ENCODE measurements at places on chromosomes 16 and 17. TPM values are rescaled to one million over a fixed set of nuclear protein-coding genes. Genes with fewer than 3 reads are reported as not detected.

- DNase-seq, result no peak
Observed at GRCh38 chr17:78823282-78824046, 17.1 kb downstream of the USP36 start.

GRCh38 chr17:47712330-47713023 is 18.5 kb downstream of the TBKBP1 start:
- DNase-seq, result no peak

HSF5 gene
- not detected for polyA plus RNA-seq

DNA sequence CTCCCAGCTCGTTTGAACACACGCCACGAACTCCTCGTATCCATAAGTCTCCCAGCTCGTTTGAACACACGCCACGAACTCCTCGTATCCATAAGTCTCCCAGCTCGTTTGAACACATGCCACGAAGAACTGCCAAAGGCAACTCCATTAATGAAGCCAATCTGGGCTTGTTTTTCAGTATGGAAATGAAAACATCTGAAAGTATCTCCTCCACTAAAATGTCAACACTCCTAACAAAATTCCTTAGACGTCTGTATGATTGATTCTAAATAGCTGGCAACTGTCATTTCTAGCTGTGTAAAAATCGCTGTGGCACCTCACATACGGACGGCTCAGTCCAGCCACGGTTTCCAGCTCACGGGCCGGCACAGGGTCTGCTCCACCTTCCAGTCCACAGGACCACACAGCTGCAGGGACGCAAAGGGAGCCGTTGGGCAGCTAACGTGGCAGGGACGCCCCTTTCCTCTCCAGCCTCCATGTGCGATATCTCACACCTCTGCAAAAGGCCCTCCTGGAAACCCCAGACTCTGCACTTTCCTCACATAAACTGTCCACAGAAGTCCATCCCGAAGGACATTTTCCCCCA is 67.1 kb upstream of the METRNL start:
- no peak for DNase-seq

DNA sequence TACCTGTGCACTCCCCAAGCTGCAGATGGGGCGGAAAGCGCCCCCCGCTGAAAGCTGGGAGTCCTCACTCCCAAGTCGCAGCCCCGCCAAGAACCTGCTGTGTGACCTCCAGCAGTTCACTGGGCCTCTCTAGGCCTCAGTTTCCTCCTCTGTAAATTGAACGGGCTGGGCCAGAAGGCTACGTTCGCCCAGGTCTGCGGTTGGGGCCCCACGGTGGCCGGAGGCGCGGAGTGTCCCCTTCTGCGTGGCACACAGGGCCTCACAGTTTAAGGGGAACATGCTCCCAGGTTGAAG is 628 bp downstream of the GALK1 start:
- no peak for DNase-seq

DNA sequence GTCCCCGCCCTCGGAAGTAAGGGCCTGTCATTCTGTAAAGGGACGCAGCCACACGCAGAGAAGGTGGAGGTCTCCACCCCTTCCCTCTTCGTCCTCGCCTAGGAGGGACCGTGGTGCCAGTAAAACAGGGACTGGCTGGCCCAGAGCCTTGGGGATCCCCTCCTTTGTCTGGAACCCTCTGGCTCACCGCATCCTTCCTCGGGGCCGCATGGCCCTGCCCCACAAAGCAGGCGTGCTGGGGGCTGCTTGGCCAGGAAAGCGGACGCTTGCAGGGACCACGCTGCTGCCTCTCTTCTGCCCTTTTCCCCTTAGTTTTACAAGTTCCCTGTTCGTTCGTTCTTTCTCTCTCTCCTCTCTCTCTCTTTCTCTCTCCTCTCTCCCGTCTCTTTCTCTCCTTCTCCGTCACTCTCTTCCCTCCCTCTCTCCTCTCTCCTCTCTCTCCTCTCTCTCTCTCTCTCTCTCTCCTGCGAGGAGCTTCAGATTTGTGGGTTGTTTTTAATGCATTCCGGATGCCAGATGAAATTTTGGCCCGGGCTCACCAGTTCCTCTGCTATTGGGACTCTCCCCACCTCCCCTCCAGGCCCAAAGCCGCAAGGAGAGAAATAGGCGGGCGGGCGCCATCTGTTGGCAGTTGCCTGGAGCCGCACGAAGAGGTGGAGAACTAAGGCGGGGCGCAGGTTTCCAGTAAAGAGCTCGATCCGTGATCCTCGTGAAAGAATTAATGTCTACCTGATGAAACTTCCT is 35.1 kb upstream of the CDRT4 start:
- peak; percentile 83 for DNase-seq

GRCh38 chr17:1373707-1374237 is 26.2 kb downstream of the YWHAE start:
- DNase-seq, result no peak

DNA sequence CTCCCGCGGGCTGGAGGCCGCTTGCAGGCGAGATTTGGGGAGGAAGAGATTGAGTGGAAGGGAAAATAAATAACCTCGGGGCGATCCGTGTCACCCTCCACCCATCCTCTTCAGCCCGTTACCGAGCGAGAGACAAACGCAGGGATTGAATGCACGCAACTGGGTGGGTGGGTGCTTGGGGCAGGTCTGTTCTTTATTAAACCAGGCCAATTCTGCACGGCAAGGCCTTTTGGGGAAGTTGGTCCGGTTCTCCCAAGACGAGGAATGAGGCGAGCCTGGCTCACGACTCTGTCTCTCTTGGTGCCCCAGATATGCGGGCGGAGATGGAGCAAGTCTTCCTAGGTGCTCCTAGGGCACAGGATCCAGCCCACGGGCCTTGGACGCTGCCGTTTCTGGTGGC is 396 bp upstream of the HOXB7 start:
- DNase-seq, result no peak

DNA sequence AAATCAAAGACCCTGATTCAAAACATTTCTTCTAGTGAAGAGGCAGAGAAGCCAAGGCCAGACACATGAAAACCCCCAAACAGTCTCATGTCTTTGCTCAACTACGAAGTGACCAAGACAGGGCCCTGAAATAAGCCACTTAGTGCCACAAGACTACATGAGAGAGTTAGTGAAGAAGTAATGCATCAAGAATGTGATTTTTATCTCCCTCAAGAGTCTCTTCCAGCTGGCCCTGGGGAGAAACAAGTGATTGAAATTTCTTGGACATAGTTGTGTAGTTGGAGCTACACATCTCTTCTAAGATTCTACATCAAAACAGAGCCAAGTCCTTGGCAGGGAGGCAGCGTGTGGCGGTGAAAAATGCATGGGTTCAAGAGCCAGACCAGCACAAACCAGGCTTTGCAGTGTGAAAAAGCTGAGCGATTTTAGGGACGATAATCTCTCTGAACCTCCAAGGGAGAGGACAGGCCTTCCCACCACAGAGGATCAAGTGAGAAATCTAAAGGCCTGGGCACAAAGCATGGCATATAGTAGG is 30.6 kb downstream of the LYRM1 start:
- DNase-seq, result no peak

DNA sequence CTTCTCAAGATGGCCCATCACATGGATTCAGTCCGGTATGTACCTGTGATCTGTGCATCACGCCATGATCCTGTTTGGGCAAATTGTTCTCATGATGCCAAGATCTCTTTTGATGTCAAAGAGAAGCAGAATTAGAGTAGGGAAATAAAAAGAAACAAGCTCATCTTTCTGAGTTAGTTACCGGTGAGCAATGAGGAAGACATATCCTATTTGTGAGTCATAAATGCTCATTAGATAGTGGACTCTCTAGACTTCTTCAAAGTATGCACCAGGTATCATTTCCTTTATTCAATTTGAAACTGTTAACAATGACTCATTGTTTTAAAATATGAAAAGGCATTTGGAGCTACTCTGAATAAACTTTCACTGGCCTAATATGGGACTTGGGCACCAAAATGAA is 8.0 kb upstream of the KRTAP4-12 start:
- DNase-seq, result no peak

DNA sequence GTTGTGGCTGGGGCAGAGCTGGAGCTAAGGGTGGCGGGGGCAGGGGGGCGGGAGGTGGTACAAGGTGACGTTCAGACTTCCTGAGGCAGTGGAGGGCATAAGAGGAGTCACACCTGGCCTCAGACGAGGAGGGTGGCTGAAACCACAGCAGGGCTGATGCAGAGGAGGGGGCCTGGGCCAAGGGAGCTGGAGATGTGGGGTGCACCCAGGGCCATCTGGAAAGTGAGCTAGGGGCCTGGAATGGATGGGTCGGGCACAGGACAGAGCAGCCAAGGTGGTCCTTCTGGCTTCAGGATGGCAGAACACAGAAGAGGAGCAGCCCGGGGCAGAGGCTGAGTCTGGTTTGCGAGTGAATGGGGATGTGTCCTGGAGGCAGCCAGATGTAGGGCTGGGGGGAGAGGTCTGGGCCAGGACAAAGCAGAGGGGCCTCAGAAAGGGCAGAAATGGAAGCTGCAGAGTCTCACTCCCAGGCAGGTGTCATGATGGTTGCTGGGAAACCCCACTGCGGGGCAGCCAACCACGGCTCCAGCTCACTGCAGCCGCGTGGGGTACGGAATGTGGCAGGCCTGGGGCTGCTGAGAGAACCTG is 57.6 kb downstream of the PRMT7 start:
- DNase-seq, result no peak

GRCh38 chr17:33086878-33087277 is 95.2 kb downstream of the SPACA3 start:
- no peak for DNase-seq

- no peak for DNase-seq
Observed at GRCh38 chr17:47741109-47741792, 8.2 kb downstream of the TBX21 start.

GRCh38 chr17:59533694-59534093 is 31.7 kb upstream of the DHX40 start:
- no peak for DNase-seq

CES3 gene
- polyA plus RNA-seq, result 0.06 TPM

DNA sequence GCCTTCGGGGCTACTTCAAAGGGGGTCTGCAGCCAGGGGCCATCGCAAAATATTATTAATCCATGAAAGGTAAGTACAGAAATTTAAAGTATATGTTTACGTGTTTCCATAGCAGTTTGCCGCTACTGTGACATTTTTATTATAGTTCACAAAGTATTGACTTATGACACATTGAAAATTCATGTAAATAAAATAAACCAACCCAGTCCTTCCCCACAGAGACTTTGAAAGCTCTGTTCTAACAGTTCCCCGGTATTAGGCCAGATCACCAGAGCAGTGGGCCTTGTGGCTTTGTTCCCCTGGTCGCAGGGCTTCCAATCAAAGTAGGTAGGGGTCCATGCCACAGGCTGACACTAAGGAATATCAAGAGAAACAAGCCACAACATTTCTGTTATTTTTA is 13.9 kb downstream of the KIAA0753 start:
- DNase-seq, result no peak

GRCh38 chr16:57533431-57534336 is 2.7 kb downstream of the CCDC102A start:
- DNase-seq, result no peak

DNA sequence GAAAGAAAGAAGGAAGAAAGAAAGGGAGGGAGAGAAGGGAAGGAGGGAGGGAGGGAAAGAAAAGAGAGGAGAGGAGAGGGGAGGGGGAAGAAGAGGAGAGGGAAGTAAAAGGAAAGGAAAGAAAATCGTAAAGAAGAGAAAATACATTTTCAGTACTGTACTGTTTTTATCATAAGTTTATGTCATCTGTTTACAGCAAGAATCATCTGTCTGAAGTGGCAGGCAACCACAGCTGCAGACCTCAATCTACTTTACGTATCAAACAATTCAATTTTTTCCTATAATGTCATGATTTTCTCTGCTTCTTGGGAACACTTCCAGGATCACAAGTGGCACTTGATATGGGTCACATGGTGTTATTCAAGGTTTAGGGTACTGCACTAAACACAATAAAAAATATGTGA is 58.3 kb downstream of the USP32 start:
- no peak for DNase-seq

P2RX5 gene
- polyA plus RNA-seq, result 6.4 TPM

TBC1D3K gene
- polyA plus RNA-seq, result not detected

ANKRD13B gene
- polyA plus RNA-seq, result 2.7 TPM

GRCh38 chr16:56764835-56765234 is 34.9 kb downstream of the NUP93 start:
- DNase-seq, result no peak

MYH8 gene
- not detected for polyA plus RNA-seq

DNA sequence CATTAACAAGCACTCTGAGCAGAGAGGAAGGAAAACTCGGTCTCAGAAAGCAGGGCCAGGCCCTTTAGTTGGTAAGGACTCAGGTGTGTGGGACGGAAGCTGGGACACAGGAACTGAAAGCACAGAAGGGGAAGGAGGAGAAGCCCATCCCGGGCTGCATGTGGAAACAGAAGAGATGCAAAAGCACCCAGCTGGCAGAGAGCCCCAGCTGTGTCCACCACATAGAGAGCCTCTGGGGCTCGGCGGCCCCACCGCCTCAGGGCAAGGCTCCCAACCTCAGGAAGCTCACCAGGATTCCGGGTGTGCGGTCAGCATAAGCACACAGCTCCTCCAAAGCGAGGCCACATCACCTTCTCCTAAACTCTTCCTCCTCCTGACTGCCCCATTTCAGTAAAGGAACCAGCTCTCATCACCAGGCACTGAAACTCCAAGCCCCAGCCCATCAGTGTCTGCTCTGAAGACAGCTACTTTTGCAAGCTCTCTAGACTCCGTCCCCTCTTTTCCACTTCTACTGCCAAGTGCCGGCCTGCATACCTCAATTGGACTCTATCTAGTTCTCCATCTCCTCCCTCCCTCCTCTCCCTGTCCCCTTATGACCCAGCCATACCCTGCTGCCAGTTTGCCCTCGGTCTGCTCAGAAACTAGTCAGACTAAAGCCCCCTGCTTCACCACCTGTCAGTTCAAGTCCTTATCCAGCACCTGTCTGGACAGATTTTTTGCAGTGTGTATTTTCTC is 6.0 kb downstream of the ST3GAL2 start:
- no peak for DNase-seq

DNA sequence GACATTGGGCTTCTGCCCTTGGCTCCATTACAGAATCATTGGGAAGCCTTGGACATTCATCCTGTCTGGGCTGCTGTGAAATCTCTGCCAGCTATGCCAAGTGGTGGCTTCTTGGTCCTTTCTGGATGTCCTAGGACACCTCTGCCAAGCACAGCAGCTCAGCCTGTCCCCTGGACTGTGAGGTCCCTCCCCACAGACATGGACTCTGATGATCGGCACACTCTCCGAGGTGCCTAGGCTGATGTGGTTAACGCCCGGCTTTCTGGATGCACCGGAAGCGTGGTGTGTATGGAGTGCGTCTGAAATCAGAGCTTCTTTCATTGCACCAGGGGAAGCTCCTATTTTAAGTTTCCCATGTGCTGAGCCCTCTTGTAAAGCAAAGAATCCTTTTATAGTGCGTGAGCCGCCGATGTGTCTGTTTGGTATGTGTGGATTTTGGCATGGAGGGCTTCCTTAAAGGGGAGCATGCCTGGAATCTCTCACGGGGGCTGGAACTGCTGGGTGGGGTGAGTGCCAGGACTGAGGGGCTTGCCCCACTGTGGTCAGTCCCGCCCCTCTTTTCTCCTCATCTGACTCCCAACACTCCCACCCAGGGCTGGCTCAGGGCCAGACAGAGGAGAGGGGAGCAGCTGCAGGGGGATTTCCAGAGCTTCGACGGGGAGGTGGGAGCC is 7.0 kb upstream of the ARHGAP23 start:
- DNase-seq, result peak; percentile 44

GRCh38 chr17:3038941-3039340 is 24.5 kb downstream of the OR1D5 start:
- DNase-seq, result no peak

GRCh38 chr17:6752068-6752909 is 3.6 kb upstream of the XAF1 start:
- peak; percentile 98 for DNase-seq
